Stimulated activated CD4-positive, alpha-beta T cell treated with anti-CD3 and anti-CD28 coated beads, Interleukin-4, amount 100 ng/mL, for 48 hours (primary cell): ENCODE measurements at places on chromosomes 6 and 20.

DNA sequence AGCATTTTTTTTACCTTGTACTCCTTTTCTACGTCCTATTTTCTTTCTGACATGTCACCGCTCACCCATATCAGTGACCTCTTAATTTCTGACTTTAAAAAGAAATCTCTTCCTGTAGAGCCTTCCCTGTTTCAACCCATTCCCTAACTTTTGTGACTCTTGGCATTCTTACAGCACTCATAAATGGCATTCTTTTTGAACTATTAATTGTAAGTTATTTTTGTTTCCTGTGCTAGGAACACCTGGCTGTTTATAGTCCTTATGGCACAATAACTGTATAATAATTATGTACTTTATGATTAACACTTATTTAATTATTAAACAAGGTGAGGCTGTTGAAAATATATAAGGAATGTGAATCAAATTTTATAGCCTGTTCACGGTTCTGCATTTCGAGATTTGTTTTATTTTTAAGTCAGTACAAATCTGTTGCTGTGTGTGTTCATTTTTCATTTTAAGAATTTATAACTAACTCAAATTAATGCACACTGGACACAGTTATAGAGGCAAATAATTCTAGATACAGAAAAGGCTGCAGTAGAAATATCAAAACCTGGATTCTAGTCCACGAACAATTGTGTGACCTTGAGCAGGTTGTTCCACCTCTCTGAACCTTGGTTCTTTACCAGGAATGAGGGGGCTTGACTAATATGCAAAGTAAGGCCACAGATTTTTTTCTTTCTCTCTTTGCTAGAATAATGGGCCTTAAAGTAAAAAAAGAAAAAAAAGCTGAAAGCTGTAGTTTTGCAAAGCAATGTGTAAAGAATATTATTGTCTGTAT is 1.5 kb downstream of the KIZ start:
- DNase-seq: no peak

- no peak for DNase-seq
Measured at GRCh38 chr6:16295471-16295870, 57.1 kb downstream of the GMPR start.

GRCh38 chr6:158417760-158418098 is 105.5 kb downstream of the TULP4 start:
- DNase-seq: no peak

GRCh38 chr6:54366667-54367327 is 58.6 kb downstream of the TINAG start:
- no peak for DNase-seq

GRCh38 chr20:35311409-35311808 is 19.2 kb upstream of the FAM83C start:
- peak; percentile 71 for DNase-seq
